ENCODE measurements at places on chromosomes 16 and 17. TPM values are rescaled to one million over a fixed set of nuclear protein-coding genes. Genes with fewer than 3 reads are reported as not detected.

The EXOC3L1 gene
- not detected for polyA plus RNA-seq

The METTL23 gene
- 34.5 TPM for polyA plus RNA-seq

The UQCRC2 gene
- 207 TPM for polyA plus RNA-seq

DNA sequence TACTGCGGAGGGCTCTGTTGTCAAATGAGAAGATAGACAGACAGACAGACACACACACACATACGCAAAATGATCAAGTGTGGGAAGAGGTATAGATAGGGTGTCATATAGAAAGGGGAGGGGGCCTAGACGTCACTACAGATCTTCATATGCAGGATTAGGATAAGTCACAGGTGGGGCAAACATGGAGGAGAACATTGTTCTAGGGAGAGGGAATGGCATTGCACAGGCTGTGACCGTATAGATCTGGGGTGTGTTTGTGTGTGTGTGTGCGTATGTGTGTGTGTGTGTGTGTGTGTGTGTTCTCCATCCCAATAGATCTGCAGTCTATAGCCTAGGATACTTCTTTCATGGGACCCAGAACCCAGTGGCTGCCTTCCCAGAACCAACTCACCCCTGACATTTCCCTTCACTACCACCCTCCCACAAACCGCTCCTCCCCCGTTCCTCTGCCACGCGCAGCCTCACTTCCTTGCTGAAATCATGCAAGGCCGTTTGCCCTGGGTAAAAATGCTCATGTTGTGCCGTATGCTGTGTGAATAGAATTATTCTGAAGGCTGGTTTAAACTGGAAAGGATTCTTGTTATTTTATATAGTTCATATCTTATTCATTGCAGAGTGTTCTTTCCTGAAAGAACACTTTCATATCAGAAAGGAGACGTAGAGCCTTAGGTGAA lies 50.5 kb upstream of the CCL1 start:
- no peak for DNase-seq

DNA sequence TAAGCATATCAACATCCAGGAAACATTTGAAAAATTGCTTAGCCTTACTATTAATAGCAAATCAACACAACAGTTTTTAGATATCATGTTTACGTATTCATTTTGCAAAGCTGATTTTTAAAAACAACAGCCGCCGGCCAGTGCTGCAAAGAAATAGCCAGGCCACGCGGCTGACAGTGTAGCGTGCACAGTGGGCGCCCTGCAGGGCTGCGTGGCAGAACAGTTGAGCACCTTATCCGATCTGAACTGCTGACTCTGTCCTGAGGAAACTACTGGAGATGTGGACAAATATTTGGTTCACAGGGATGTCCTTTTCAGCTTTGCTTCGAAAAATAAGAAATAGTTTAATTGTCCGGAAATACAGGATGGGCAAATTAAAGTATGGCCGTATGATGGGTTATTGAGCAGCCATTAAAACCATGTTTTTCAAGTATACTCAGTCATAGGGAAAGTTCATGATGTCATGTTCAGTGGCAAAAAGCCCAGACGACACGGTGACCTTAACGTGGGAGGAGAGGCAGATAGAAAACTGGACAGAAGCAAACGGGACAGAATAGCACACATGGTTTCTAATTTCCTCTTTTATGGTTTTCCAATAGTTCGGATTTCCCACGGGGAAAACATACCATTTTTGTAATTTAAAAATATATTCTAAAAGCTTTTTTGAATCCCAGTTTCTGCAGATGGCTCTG lies 52.4 kb upstream of the ENDOV start:
- DNase-seq = peak; percentile 49

Measured in fibroblast of lung (primary cell).